Omental fat pad (tissue), 4 donors: ENCODE measurements at places on chromosomes 3 and 15.

DNA sequence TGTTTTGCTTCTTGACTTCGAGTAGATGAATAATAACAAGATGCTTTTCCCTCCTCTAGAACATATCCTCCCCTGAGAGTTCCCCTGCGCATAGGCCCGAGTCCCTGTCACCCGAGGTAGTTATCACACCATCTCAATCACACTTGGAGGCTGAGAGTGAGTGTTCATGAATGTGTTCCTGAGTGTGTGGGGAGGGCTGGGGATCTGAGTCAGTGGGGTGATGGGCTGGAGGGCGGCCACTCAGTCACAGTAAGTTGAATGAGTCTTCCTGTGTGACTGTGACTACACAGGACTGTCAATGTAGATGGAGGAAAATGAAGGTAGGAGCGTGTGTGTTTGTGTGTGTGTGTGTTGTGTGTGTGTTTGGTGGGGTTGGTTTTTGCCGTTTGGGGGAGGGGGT lies 71.0 kb downstream of the SETD5 start:
- no peak for DNase-seq

- no peak for DNase-seq
Observed at GRCh38 chr3:188911026-188911850, 260.5 kb upstream of the TPRG1 start.

DNA sequence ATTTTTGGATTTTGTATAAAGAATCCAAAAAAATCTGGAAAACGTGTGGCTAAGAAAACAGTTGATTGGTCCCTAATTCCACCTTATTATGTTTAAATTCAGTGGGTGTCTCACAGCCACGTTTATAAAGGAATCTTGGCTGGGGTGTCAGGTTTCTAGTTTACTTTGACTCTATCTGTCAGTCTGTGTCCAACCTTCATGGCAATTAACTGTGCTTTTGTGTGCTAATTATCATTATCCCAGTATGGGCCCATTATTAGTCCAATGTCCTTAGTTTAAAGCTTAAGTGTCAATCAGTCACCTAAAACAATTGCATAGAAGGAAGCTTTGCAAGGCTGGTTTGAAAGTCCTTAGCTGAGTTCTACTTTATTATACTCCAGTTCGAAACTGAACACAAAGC lies 3.7 kb upstream of the CNTN4 start:
- no peak for DNase-seq

- DNase-seq: no peak
Observed at GRCh38 chr3:4804161-4805058, 174.8 kb upstream of the BHLHE40 start.

DNA sequence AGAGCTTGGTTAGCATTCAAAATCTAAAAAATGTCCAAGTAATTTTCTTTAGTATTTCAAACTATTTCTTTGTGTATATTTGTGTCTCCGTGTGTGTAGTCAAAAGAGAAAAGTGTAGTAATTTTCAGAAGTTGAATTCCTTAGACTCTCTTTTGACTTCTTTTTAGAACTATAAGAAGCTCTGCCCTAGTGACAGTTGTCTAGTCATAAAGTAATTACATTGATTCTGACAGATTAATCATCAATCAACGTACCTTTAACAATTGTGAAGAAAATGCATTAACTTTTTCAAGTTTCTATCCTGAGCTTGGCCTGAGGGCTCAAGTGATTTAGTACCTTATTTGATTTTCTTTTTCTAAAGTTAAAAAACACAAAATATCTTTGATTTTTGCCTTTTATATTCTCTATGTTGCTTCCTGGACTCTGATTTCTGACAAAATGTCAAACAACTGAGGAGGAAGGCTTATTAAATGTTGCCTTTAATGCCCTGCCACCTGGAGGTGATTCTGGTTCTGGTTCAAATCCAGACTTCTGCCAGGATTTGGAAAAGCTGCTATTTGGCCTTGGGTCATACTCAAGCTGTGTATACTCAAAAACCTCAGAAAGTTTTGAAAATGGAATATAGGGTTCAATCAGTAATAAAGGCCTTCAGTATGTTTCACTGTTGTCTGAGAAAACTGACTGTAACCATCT lies 653.6 kb downstream of the NSUN3 start:
- DNase-seq: no peak

GRCh38 chr3:72058493-72059081 lies 273.6 kb upstream of the PROK2 start:
- DNase-seq: no peak

DNA sequence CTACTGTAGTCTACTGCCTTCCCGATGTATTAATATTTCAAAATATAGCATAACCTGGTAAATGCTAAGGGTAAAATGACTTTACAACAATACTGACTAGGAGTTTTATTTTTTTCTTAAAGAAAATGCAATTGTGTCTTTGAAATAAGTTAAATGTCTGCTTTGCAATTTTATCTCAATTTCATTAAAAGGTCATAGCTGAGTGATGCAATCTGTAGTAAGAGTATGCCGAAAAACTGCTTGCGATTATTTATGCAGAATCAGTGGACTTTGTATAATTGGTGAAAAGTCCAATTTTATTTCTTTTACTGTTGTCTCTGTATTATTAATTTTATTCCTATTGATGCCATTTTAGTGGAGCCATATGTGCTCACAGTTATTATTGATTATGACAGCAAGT lies 1143.6 kb upstream of the EPHA6 start:
- DNase-seq: no peak
